ENCODE measurements at places on chromosomes 13 and 19.

GRCh38 chr19:42153672-42154433, 21.6 kb upstream of the POU2F2 start:
- no peak for DNase-seq

DNA sequence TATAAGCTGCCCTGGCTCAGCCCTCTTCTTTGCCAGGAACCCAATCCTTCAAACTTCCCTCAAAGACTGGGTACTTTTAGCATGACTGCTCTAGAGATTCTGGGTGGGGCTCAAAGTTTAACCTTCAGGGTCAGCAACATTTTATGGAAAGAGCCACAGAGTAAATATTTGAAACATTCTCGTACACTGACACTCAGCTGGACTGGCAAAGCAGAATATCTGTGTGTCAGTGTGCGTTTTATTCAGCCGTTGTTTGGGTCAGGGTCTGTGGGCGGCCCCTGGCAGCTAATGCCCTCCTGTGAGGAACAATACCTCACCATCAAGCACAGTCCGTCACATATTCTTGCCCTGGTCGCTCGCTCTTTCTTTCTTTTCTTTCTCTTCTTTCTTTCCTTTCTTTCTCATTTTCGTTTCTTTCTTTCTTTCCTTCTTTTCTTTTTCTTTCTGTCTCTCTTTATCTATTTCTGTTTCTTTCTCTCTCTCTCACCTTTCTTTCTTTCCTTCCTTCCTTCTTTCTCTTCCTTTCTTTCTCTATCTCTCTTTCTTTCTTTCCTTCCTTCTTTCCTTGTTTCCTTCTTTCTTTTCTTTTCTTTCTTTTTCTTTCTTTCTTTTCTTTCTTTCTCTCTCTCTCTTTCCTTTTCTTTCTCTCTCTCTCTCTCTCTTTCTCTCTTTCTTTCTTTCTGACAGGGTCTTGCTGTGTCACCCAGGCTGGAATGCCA, 10.7 kb downstream of the DPRX start:
- DNase-seq = no peak

GRCh38 chr13:41543664-41544300, 86.4 kb downstream of the RGCC start:
- no peak for DNase-seq

- DNase-seq = peak; percentile 61
Measured at GRCh38 chr13:32031025-32031814, at the start of gene FRY. Gene FRY (plus strand): TSS chr13:32031774. CDS start chr13:32031796, 22 bp downstream.

All from stimulated activated effector memory CD8-positive, alpha-beta T cell treated with anti-CD3 and anti-CD28 coated beads, Interleukin-12 subunit alpha, Interleukin-12 subunit beta, amount 100 ng/mL, for 72 hours (primary cell).